NCI-H1694 (cell line): ENCODE measurements at places on chromosomes 1 and 21.

- no peak for DNase-seq
These were observed 16.5 kb upstream of the SETDB1 start for GRCh38 chr1:150909585-150910180.

DNA sequence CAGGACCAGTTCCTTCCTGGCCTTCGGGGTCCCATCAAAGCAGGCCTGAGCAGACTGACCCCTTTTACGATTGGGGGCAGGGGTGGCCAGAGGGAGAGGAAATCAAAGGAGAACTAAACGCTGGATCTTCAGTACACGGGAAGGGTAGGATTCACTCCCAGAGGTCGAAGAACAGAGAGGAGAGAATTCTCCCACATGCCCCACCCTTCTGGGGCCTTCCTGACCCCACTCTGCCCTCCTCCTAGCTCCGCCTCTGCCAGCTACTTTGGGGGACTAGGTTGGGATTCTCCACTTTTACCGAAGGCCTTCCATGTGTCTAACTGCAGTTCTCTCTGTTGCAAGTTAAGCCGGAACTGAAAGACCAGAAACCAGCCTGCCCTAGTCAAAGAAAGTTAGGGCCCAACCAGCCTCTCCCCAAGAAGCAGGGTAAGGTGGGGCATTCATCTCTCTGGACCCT, 654 bp upstream of the ARHGEF2 start:
- no peak for DNase-seq

- DNase-seq, result peak; percentile 85
These were observed 699 bp upstream of the NES start for GRCh38 chr1:156677616-156678596.

DNA sequence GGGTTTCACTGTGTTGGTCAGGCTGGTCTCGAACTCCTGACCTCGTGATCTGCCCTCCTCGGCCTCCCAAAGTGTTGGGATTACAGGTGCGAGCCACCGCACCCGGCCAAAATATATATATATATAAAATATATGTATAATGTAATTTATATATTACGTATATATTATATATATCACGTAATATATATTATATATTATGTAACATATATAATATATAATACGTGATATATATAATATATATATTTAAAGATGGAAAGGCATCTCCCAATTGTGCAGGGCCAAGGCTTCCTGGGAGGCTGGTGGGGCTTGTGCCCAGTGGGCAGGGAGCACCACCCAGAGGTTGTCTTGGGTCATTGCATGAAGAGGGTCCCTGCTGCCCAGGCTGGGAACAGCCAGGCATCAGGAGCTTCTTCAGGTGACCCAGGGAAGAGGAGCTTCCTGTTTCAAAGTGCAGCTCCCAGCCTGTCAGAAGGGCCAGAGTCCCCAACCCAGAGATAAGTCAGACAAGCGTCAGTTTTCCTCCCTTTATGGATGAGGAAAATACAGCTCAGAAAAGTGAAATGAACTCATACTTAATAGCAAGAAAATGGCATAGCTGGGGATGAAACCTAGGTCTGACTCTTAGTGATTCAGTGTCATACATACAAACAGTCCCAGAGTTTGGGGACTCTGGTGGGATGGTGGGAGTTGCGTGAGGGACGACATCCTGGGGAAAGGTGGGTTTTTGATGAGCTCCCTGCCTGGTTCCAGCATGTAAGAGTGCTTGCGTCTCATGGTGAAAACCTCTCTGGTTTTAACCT, 12.0 kb downstream of the UBE2Q1 start:
- peak; percentile 90 for DNase-seq

DNA sequence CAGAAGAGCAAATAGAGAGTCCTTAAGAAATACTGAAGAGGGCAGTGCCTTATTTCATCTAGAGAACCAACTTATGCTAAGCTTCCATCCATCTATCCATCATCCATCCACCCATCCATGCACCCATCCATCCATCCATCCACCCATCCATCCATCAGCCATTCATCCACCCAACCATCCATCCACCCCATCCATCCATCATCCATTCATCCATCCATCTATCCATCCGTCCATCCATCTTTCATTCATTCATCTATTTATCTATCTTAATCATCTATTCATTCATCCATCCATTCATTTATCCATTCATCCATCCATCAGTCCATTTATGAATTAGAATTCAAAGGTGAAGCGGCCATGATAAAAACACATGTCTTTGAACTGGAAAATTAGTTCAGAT, 171.5 kb upstream of the FMN2 start:
- no peak for DNase-seq

GRCh38 chr1:160539990-160540858, 17.2 kb upstream of the SLAMF6 start:
- DNase-seq, result no peak

DNA sequence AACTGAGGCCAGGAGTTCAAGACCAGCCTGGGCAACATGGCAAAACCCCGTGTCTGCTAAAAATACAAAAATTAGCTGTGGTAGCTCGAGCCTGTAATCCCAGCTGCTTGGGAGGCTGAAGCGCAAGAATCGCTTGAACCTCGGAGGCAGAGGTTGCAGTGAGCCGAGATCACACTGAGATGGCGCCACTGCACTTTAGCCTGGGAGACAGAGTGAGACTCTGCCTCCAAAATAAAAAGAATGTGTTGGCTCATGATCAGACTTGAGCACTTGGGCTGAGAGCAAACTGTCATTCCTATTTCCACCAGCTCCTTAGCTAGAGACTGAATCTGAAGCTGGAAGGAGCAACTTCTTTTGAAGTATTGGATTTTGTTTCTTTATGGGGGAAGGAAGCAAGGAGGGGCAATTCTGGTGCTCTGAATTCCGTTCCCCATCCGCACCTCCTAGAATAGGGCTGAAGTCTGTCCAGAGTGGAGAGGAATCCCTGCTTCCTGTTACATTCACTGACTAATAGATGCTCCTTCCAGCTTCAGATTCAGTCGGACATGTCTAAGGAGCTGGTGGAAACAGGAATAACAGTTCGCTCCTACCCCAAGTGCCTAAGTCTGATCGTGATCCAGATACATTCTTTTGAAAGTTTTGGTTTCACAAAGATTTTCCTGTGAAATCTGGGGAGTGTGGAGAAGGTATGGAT, 3.8 kb downstream of the ZNF672 start:
- DNase-seq, result peak; percentile 35

- DNase-seq, result no peak
These were observed 4.7 kb downstream of the TINAGL1 start for GRCh38 chr1:31580891-31581603.
